GOT3 (cell line): ENCODE measurements at places on chromosomes 6 and 20.

DNA sequence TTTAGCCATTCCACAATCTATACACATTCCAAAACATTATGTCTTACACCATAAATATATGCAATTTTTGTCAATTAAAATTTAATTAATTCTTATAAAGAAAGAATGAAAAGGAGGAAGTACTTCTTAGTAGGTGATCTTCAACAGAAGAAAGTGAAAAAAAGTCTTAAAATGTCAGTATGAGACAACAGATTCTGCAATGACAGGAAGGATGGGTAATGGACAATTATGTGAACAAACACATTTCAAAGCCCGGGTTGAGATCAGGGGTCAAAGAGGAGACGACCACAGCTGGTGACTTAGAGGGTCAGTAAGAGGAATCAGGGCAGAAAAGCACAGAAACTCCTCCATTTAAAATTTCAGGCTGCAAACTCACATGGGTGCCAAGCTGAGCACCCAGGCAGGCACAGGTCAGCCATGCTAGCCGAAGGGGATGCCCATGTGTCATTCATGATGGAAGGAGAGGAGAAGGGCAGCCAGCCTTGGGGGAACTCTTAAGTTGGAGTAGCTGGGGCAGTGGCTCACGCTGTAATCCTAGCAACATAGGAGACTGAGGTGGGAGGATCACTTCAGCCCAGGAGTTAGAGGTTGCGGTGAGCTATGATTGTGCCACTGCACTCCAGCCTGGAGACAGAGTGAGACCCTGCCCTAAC is 11.0 kb downstream of the VSX1 start:
- DNase-seq, result no peak

DNA sequence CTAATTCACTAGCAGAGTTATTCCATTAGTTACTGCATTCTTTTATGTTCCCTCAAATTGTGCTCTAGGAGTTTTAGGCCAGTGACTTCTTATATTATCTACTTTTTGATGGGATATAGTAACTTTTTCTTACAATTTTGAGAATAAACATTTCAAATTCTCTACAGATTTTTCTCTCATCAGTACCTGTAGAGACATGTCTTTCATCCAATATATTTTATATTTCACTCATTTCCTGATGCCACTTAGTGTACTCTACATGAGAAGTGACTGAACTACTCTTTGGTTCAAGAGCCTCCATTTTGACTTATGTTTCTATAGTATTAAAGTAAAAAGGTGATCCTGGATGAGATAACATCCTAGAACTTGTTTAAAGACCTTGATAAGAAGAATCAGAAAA is 108.5 kb downstream of the ELOVL4 start:
- no peak for DNase-seq

DNA sequence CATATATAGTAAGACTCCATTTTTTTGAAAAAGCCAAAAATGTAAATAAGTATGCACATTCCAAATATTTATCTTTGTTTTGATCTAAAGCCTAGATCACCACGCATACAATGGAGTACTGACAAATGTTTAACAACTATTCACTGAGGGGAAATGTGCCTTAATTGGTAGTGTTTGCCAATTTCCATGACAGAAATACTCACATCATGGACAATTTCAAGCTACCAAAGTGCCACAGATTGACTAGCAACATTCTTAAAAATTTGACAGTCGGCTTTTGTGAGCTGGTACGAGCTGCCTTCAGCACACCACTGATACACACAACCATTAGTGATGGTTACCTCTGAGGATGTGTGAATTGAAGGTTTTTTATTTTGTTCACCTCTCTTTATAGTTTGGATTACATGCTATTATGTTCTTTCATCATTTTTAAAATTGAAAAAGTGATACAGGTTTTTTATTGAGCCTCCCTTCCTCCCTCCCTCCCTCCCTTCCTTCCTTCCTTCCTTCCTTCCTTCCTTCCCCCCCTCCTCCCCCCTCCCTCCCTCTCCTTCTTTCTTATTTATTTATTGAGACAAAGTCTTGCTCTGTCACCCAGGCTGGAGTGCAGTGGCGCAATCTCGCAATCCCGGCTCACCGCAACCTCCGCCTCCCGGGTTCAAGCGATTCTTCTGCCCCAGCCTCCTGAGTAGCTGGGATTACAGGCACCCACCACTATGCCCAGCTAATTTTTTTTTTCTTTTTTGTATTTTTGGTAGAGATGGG is 19.2 kb downstream of the SMPDL3A start:
- no peak for DNase-seq

DNA sequence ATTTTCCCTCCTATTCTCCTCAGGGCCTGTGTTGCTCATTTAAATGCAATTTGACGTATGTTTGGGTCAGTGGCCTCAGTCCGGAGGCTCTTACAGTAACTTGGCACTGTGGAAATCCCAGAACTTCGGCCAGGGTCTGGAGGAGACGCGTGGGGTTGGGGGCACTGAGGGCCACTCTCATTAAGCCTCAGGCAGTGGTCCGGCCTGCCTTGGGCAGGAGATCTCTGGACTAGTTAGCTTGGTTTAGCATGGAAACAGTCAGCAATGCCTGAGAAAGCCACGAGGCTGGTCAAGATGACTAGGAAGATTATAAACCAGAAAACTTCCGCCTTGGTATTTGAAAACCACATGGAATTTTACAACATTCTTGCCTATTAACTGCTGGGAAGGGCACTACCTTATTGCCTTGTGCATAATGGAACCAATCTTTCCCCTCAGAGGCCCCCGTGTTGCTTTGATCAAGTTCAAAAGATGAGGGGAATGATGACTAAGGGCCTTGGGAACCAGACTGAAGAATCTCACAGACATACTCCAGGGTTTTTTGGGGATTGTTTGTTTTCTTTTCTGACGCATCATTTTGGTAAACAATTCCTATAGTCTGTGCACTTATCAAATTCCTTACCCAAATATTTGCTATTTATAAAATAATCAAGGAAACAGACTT is 206.0 kb upstream of the PREP start:
- DNase-seq, result no peak

DNA sequence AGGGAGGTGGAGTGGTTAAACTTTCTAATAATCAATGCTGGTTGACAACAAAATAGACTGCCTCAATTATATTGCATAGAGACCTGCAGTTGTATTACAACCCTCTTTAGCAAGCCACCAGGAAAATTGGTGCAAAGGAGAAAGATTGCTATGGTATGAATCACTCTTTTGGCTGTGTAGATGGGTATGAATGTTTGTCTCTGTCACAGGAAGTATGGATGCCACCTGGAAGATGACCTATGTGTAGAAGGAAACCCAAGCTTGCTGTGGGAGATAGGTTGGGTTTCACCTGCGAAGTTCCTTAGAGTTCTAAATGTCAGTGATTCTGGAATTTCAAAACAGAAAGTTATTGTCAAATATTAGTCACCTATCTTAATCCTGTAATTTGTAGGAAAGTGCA is 134.6 kb downstream of the SOBP start:
- no peak for DNase-seq

GRCh38 chr6:5785249-5785648 is 221.5 kb downstream of the NRN1 start:
- DNase-seq, result no peak

DNA sequence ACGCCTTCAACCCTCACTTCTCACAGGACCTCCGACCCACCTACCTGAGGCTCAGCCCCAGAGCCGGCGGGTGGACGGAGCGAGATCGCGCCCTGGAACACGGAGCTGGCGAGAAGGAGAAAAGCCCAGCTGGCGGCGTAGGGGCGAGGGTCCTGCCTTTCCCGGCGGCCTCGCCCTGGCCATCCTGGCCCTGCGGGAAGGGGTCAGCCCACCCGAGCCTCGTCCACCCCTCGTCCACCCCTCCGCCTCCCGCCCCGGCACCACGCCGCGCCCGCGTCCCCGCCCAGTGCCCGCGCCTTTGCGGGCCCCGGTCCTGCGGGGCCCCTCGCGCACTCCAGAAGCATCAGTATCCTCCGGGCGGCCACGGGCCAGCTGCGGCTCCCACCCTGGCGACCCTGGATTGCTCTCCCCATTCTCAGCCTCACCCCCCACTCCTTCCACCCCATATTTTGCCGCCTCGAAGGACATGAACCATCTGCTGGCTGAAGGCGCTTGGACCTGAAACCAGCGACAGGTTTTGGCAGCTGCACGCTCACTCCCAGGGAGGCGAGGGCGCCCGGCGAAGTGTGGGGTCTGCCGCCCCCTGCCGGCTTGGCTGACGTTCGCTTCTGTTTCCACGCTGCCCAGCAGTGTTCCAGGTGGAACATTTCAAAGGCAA is 65.1 kb downstream of the PLG start:
- DNase-seq, result peak; percentile 17

- DNase-seq, result no peak
These were observed 793 bp upstream of the FAM50B start for GRCh38 chr6:3848380-3848779.

- no peak for DNase-seq
These were observed 758.2 kb downstream of the TBC1D32 start for GRCh38 chr6:120576061-120576460.

DNA sequence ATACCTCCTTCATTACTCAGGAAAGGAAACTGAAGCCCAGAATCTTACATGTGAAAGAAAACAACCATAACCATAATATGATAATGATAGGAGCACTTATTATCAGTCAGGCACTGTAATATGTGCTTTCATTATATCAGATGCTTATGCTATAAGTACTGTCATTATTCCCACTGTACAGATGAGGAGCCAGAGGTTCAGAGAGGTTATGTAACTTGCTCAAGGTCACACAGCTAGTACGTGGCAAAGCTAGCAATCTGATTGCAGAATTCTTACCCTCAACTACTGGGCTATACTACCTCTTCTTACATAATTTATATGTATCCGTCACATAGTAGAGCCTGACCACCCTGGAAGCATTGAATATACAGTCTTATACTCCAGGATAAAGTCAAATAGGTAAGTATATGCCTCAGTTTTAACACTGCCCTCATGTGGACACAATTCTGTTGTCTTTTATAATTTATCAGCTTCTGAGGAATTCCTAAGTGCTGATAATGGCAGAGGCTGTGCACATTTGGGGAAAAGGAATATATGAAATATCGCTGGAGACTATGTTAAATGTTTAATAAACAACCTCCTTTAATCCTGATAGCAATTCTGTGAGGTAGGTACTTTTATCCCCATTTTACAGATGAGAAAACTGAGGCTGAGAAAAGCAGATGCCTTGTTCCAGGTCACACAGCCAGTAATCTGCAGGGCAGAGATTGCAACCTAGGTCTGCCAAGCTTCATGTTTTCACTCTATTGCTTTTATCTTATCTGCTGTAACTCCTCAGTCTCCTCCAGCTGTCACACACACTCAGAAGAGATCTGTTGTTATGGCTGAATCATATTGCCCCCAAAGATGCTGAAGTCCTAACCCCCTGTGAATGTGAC is 13.4 kb downstream of the BCAS1 start:
- no peak for DNase-seq

- DNase-seq, result no peak
These were observed 21.0 kb downstream of the BPIFB1 start for GRCh38 chr20:33304046-33304445.

GRCh38 chr6:130885392-130886192 is 58.4 kb downstream of the SMLR1 start:
- DNase-seq, result no peak

DNA sequence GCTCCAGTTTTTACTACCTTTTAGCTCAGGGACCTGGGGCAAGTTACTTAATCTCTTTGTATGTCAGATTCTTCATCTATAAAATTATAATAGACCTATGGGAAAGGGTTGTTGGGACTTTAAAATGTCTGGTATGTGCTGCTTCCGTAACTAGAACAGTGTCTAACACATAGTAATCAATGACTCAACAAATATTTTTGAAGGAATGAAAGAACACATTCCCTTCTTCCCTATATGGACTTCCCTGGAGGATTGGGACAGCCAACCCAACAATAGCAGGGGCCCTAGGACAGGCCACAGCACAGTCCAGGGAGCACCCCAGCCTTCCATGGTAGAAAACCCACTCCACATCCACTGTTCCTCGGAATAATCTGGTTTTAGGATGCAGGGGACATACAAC is 50.7 kb upstream of the TPD52L1 start:
- no peak for DNase-seq

GRCh38 chr6:158002951-158003853 is 21.5 kb downstream of the SYNJ2 start:
- peak; percentile 44 for DNase-seq

GRCh38 chr6:72769459-72770125 is 147.7 kb downstream of the KCNQ5 start:
- DNase-seq, result no peak

DNA sequence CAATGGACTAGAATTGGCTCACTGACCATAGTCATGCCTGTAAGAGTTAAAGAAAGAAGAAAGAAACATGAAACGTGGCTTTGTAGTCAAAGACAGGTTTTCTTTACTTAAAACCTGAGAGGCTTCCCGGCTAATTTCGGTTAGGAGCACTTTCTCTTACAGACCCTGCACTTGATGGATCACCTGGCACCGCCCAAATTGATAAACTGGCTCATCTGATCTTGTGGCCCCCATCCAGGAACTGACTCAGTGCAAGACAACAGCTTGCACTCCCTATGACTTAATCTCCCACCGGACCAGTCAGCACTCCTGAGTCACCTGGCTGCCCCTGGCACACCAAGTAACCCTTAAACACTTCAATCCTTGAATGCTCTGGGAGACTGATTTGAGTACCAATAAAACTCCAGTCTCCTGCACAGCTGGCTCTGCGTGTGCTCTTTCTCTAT is 12.3 kb downstream of the TMEM14B start:
- peak; percentile 28 for DNase-seq

GRCh38 chr6:17816921-17817611 is 110.3 kb upstream of the NUP153 start:
- DNase-seq, result no peak

- DNase-seq, result no peak
These were observed 148.3 kb downstream of the HACE1 start for GRCh38 chr6:104711371-104711770.

GRCh38 chr6:165817148-165817547 is 154.1 kb upstream of the PDE10A start:
- no peak for DNase-seq
